ENCODE measurements at places on chromosomes 2 and 18. TPM values are rescaled to one million over a fixed set of nuclear protein-coding genes. Genes with fewer than 3 reads are reported as not detected.

The AMER3 gene
- not detected for total RNA-seq

The FRZB gene
- total RNA-seq: 2.2 TPM

The INPP5D gene
- 4.9 TPM for total RNA-seq

The MZT2A gene
- 217 TPM for total RNA-seq

The CAB39 gene
- 92.2 TPM for total RNA-seq

The FN1 gene
- 154 TPM for total RNA-seq

The UGT1A5 gene
- not detected for total RNA-seq

The MAL gene
- total RNA-seq: 4.4 TPM

The GYPC gene
- 98.8 TPM for total RNA-seq

The AP1S3 gene
- total RNA-seq: 0.47 TPM

The TUBA4B gene
- total RNA-seq: not detected
